ENCODE measurements at places on chromosomes 12 and 14.

GRCh38 chr14:59202031-59202430 is 13.6 kb downstream of the DAAM1 start:
- DNase-seq: peak; percentile 15

- DNase-seq: no peak
These were observed 256.5 kb downstream of the EMP1 start for GRCh38 chr12:13452955-13453570.

DNA sequence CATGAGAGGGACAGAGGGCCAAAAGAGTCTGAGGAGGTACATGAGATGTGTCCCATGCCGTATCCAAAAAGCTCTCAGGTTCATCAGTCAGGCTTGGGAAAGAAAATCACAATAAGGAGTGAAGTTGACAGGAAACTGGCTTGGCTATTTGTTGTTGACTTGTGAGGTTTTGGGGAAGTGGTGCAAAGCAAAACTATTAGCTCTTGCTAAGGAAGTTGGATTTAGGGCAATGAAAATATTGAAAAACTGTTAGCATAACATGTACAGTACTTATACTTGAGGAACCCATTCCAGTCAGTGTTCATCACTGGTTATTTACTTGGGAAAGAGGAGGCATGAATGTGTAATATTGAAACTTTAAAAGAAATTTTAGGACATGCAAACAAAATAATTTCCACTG is 145.9 kb downstream of the DUSP6 start:
- DNase-seq: no peak

DNA sequence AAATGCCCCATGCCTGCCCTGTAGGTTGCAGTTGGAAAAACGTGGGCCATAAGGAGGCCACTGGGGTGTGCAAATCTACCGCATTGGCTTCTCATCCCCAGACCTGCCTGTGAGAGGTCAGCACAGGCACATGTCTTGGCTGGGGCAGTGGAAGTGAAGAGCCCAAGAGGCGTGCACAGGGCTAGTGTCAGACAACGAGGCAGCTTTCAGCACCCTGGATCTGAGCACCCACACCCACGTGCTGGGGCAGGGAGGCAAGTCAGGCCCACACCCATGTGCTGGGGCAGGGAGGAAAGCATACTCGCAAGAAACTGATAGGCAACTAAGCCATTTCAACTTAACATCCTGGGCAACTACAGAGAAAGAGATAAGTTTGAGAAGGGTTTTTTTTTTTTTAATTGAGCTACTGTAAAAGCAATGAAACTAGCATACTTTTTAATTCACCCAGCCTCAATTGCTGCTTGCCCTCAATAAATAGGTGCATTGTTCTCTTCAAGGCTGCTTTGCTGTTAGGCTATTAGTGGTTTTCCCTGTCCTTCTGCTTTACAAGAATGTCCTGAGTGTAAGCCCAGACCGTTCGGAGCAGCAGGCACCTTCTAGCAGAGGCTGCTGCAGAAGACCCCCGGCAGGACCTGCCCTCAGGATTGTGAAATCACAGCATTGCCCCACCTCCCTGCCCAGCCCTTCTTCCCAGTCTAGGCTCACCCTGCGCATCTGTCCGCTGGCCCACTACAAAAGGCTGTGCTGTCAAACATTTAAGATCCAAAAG is 355.3 kb upstream of the FKBP4 start:
- DNase-seq: no peak

DNA sequence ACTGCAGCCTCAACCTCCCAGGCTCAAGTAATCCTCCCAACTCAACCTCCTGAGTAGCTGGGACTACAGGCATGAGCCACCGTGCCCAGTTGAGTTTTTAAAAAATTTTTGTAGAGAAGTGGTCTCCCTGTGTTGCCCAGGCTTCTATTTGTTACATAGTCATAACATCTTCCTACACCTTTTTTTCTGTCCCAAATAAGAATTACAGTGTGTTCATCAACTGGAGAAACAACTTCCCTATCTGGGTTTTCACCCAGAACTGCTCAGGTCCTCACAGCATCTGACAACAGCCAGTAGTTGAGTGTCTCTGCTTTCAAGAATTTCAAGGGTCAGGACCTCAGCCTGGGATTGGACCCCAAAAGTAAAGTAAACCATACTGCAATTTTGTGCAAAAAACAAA is 235.2 kb upstream of the AMIGO2 start:
- DNase-seq: no peak

DNA sequence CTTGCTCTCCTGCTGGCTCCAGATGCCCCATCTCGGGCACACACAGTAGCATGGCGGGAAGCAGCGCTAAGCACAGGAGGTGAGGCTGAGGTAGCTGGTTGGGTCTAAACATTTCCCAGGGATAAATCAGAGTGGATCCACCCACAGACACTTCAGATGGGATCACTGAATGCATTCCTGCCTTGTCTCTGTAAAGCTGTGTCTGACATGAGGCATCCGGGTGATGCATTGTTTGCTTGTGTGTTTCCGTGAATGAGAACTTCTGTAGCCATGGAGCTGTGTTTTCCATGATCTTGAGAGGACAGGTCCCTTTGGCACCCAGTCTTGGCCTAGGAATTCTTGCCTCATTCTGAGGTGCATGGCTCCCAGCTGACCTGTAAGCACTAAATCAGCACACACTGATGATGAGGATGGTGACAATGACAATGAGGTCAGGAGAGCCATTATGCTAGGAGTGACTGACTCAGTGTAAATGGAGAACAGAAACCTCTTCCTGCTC is 6.7 kb upstream of the KRT75 start:
- no peak for DNase-seq

DNA sequence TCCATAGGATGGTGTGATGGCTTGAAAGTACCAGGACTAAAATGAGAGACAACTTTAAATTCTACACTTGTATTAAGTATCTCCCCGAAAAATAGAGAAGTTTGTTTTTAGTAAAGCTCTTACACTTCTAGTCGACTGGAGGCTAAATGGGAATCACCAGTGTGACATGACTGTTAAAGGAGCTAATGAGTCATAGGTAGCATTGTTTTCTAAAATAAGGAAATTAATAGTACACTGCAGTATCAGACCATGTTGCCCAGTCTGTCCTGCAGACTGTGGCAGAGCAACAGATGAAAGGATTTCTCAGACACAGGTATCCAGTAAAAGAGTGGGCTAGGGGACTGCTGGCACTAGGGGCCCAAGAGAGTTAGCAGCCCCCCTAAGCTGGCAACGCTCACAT is 140.1 kb downstream of the TMEM117 start:
- DNase-seq: no peak

DNA sequence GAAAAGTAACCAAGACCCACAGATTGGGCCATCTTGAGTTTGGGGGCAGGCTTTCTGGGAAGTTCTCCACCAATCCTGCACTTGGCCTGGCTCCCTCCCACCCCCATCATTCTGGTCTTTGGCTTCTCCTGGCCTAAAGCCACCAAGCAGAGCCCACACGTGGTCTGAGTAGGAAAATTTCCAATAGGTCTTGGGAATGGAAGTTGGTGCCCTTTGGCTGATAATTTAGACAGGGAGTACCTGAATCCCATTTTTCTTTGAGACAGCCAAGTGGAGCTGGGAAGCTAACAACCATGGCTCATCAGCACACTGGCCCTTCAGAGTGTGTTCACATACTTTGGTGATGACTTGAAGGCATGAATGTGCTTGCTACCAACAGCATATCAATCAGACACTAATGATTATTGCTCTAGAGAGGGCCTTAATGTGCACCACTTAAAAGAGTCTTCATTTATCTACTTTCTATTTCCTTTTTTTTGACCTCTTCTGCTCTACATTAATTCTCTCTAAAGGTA is 156.0 kb downstream of the EGLN3 start:
- no peak for DNase-seq

DNA sequence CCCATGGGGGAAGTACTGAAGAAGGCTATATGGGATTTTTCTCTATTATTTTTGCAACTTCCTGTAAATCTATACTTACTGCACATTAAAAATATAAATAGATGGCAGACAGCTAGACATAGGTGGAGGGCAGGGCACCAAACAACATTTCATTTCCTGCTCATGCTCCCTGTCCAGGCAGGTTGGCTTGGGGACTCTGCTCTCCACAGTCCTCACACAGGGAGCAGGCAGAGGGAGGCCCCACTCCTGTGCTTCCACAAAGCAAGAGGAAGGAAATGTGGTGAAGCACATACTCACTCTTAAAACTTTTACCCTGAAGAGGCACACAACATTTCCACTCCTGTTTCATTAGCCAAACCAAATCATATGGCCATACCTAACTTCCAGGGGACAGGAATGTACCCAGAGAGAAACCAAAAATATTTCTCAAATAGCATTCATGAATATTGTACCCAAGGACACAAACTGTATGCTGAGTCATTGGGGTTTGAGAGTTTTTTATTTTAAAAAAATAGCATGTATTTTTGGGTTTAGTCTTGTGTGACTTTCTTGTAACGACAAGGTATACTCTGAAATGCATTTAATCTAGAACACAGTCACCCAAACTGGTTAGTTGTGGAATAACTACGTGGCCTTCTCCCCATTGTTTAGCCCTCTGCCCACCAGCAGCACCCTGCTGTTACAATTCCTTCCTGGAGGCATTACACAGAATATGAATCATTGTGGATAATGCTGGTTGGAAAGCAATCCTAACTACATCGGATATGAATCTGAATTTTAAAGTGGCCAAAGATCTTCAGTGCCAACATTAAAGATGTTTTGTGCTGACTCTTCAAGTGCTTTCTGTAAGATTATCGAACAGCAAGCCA is 40.9 kb downstream of the RTN1 start:
- DNase-seq: no peak

GRCh38 chr14:95943699-95944098 is 67.1 kb downstream of the TUNAR start:
- DNase-seq: no peak

- DNase-seq: no peak
These were observed 91.0 kb upstream of the TRAF3 start for GRCh38 chr14:102686196-102686801.

GRCh38 chr12:18135086-18135485 is 45.1 kb upstream of the RERGL start:
- DNase-seq: no peak

- DNase-seq: no peak
These were observed 10.7 kb upstream of the STX2 start for GRCh38 chr12:130849561-130850417.

DNA sequence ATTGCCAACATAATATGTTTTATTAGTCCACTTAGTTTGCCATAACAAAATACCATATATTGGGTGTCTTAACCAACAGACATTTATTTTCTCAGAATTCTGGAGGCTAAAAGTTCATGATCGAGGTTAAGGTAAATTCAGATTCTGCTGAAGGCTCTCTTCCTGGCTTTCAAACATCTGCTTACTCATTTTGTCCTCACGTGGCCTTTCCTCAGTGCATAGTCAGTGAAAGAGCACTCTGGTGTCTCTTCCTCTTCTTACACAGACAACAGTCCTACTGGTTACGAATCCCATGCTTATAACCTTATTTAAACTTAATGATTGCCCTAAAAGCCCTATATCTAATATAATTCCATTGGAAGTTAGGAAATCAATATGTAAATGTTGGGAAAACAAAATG is 479.7 kb downstream of the FSCB start:
- DNase-seq: no peak

- DNase-seq: peak; percentile 41
These were observed 98.2 kb downstream of the SNAPC1 start for GRCh38 chr14:61860294-61860918.

DNA sequence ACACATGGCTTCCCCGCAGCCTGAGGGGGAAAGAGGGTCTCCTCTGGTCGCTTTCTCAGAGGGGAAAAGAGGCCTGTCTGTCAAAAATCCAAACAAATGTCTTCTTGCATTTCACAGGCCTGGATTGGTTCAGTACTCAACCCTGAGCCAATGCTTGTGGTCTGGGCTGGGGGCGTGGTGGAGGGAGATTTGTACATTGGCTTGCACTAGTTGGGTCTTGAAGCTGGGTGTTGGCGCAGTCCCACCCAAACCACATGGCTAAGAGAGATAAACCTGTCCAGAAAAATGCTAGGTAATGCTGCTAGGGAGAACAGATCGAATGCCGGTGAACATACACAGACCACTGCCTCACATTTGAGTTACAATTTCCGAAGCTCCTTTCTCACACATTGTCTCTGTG is 461.6 kb downstream of the MED13L start:
- no peak for DNase-seq

DNA sequence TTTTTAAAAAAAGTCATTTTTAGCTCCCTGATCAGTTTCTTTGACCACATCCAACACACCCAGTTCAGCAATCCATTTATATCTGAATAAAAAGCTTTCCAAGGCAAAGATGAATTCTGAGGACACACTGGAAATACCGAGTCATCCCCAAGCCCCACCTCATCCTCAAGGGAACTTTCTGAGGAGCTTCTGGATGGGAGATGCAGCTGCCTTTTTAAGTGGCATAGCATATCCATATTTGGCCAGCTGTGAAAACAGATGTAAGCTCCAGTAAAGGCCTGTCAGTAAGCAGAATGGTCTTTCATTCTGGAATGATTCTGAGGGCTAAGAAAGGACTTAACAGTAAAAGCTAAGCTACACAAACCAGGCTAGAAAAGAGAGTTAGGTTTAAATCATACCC is 18.4 kb downstream of the ZFYVE1 start:
- no peak for DNase-seq

- no peak for DNase-seq
These were observed 332.6 kb upstream of the SFSWAP start for GRCh38 chr12:131378176-131378842.

GRCh38 chr12:57299514-57300016 is 48.6 kb upstream of the STAC3 start:
- no peak for DNase-seq

GRCh38 chr14:86450085-86450484 is 920.1 kb downstream of the FLRT2 start:
- no peak for DNase-seq

GRCh38 chr12:65324551-65324950 is 46.1 kb downstream of the MSRB3 start:
- DNase-seq: no peak

DNA sequence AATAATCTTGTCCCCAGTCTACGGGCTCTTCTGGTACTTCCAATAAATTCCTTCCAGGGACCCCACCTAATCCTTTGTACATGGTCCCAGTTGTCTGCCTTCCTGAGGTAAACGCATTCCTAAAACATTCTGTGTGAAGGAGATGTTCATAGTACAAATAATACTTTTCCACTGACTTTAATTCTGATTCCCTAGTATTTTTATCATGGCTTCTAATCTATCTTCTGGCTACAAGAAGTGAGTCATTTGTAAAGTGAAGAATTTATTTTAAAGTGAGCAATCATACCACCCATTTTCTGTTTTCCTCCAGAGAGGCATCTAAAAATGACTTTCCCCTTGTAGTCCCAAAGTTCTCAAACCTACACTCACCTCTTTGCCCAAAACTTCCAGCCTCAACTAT is 65.9 kb upstream of the NUDT4 start:
- DNase-seq: no peak

Data from CD4-positive, alpha-beta T cell treated with Interleukin-1 beta for 1 hour (primary cell).